ENCODE measurements at places on chromosomes 2 and 18.

- no peak for DNase-seq
These were observed 15.5 kb upstream of the SIX2 start for GRCh38 chr2:45024600-45025291.

DNA sequence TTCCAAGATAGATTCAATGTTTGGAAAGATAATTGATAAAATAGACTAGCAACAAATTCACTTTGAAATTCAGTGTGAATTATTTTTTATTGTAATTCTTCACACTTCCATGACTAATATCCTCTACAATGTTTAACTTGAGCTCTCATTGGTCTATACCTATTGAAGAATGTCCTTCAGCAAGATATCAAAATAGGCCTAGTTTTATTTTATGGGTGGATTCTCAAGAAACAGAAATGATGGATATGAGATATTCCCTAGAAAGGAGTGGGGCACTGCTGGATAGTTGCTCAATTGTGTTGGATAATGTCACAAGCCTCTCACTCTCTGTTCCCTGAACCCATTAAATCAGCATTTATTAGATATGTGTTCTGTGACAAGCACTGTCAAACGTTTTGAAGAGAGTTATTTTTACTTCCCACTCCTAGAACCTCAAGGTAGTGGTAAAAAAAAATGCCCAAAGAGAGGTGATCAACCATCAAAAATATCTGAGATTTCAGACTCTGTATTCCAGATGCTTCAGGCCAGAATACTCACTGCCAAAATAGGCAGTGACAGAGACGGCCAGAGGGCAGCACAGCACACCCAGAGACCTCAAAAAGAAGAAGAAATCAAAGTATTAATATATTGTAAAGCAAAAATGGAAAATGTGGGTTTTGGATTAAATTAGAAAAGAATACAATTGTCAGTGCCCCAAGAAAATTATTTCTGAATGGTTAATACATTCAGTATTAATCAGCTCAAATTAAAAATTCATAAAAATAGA lies 87.5 kb downstream of the TRIB2 start:
- no peak for DNase-seq

DNA sequence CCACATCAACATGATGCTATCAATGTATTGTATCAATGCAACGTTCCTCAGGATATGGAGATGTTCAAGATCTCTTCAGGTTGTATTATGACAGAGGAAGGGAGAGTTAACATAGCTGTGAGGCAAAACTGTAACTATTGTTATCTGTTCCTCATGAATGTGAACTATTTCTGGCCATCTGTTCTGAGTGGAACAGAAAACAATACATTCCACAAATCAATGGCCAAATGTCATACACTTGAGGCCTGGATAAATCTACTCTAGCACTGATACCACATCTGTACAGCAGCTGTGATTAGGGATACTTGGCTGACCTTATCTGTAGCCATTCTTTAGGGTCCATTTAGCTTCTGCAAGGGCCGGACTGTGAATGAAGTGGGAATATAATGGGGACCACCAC lies 447.9 kb downstream of the IRS1 start:
- DNase-seq: no peak

- DNase-seq: no peak
These were observed 291.5 kb downstream of the SOX11 start for GRCh38 chr2:5983511-5984272.

- no peak for DNase-seq
These were observed 29.8 kb upstream of the MYO3B start for GRCh38 chr2:170148161-170148560.

DNA sequence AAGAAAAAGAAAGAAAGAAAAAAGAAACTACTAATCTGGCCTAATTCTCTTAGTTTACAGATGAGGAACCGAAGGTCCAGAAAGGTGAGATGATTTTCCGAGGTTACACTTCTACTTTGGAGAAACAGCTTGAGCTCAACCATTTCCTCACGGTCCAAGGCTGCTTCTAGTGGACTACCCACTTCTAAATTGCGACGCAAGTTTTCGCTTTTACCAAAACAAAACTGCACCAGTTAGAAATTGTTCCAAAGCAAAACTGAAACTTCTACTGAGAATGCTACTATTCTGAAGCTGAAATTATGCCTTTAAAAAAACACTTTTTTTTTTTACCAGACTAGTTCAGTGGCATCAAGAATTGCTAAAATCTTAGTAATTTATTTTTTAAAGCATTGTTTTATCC lies 101.6 kb downstream of the INO80D start:
- DNase-seq: no peak

DNA sequence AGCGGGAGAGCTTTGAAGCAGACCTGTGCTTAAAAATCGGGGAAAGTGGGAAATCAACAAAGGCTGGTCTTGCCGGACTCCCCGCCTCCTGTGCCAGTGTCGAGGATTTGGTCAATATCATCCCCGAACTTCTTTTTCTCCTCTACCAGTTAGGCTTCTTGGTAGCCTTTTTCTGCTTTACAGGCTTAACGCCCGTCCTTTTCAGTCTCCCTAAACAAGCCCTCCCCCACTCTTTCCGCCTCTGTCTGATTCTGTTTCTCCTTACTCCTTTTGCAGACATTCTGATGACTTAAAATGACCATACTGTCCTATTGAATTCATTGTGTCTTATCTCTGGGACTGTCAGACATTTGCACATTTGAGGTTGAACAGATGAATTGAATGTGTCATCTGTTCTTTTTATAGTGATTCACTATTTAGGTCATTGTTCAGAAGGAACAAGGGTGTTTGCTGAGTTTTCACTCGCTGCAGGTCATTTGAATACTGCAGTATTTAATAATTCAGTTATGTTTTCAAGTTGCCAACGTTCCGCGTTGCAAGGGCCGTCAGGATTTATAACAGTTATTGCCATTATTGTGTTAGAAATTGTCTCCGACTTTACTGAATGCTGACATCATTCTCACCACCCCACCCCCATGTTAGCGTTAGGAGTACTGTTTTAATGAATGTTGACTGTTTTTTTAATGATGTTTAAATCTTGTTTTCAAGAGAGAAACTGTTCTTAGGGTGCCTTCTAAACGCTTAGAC lies 1.1 kb downstream of the ITGAV start:
- no peak for DNase-seq

GRCh38 chr2:30234180-30234971 lies 3.0 kb downstream of the LBH start:
- DNase-seq: no peak

GRCh38 chr2:48180557-48180956 lies 274.3 kb upstream of the FBXO11 start:
- DNase-seq: no peak

DNA sequence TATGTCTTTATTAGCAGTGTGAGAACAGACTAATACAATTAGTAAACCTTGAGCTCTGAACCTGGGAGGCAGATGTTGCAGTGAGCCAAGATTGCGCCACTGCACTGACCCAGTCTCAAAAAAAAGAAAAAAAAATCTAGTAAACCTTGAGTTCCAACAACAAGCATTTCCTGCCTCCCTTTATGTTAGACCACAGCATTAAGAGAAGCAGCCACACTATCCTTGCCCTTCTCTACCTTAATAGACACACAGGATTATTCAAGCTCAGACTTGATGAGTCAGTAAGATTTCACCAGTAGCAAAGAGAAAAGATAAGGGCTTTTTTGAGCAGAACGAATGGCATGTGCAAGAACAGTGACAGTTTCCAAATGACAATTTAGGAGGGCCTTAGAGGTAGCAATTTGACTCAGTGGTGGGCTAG lies 18.0 kb upstream of the GLS start:
- DNase-seq: no peak

DNA sequence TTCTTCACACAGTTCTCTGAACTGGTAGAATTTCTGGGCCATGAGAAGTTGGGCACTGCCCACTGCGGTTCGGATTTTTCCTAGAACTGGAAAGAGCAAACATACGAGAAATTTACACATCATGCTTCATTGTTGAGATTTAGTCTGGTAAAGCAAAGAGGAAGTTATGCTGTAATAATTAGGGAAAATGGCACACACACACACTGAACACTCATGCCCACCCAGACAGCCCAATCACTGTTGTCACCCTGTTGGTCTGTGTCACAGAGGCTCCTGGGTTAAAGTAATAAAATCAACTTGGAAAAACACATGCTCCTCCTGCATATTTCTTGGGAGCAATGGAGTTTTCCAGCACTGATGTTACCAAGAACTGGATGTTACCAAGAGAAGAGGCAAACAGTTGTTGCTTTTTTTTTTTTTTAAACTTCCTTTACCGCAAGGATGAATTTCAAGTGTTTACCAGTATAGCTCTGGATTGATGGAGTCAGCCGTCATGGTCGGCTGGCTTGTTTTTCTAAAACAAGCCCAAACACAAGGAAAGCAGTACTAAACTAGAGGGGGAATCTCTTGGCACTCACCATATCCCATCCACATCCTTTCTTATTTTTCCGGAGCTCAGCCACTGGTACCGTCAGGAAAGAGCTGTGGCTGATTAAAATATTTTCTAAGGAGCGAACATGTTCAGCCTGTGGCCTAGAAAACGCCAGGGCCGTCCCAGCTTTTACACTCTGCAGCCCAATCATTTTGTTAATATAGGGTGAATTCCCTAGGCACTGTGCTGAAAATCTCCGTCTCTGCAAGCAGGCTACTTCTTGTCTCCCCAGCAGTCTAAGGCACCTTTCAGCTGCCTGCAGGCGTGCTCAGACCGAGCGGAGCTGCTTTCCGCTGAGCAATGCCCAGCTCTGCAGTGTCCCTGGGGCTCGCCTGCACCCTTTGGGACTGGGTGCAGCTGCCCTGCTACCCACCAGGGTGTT lies 58.9 kb downstream of the TGIF1 start:
- DNase-seq: no peak

- DNase-seq: no peak
These were observed 16.5 kb downstream of the TWIST2 start for GRCh38 chr2:238864207-238865014.

DNA sequence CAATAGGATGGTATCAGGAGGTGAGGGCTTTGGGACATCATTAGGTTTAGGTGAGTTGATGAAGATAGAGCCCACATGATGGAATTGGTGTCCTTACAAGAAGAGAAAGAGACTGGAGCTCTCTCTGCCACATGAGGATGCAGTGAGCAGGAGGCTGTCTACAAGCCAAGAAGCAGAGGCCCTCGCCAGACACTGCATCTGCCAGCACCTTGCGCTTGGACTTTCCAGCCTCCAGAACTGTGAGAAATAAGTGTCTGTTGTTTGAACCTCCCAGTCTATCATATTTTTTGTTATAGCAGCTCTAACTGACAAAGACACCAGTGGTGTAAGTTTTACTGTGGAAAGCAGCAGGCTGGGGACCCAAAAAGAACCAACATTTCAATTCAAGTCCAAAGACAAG lies 571.1 kb upstream of the ID2 start:
- DNase-seq: no peak

DNA sequence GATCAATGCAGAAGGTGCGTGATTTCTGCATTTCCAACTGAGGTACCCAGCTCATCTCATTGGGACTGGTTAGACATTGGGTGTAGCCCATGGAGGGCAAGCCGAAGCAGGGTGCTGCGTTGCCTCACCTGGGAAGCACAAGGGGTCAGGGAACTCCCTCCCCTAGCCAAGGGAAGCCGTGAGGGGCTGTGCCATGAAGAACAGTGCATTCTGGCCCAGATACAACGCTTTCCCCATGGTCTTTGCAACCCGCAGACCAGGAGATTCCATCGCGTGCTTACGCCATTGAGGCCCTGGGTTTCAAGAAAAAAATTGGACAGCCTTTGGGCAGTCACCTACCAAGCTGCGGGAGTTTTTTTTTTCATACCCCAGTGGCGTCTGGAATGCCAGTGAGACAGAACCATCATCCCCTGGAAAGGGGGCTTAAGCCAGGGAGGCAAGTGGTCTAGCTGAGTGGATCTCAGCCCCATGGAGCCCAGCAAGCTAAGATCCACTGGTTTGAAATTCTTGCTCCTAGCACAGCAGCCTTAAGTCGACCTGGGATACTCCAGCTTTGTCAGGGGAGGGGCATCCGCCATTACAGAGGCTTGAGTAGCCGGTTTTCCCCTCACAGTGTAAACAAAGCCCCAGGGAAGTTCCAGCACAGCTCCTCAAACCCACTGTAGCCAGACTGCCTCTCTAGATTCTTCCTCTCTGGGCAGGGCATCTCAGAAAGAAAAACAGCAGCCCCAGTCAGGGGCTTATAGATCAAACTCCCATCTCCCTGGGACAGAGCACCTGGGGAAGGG lies 21.7 kb downstream of the TFPI start:
- DNase-seq: no peak

DNA sequence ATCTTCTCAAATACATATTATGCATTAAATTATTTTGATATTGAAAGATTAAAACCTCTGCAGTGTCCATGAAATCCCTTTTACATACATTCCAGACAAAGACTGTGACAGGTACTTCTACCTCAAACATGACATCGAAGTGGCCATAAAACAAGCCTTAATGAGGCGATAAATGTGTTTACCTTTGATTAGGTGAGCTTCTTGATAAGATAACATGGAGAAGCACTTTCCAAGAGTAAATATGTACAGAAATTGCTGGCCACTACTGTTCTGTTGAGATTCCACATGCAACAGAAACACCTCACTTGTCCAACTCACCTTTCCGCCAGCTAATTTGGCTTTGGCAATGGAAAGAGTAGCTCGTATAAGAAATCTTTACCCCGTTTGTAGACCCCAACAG lies 55.2 kb downstream of the ZEB2 start:
- no peak for DNase-seq

DNA sequence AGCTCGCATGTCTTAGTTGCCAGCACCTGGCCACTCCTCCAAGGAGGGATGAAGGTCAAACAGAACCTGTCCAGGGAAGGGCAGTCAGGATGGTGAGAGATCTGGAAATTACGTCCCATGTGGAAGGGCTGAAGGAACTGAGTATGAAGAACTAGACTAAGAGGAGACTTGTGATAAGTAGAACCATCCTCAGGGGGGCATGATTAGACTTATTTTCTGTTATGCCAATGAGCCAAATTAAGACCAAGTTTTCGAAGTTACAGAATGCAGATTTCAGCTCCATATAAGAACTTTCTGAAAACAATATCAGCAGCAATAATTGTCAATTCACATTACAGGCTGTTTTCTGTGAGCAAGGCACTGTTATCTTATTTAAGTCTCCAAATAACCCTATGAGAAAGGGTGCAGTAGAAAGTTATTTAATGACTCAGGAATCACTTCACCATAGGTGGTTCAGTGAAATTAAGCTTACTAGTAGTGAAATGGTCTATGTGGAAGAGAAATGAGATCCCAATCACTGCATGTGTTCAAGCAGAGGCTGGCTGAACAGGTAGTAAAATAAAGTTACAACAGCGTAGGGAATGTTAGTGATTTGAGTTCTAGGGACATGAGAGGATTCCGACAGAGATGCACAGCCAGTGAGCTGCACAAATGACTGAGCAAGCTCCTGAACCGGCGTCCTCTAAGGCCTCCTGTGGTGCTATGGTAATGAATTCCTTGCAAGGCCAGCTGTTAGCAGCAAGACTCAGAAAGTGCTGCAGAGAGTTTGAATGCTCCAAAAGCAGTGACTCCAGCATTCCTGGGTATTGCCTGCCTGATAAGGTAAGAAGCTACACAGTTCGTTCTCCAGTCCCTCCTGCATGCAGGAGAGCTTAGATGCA lies 4.5 kb upstream of the DYM start:
- no peak for DNase-seq

DNA sequence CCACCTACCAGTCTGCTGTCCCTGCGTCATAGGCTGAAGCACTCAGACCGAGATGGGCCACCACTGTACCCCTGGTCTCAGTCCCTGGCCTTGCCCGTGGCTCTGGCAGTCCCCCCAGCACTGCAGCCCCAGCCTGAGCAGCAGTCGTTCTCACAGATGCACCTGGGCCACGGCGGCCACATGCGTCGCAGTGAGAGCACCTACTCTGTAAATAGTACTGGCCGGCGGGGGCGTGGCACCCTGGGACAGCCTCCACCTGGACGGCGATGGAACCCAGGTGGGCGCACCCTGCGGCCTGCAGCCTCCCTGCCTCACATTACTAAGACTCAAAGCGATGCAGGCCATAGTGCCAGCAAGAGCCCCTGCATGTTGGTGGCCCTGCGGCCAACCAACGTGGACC lies 198.8 kb downstream of the NAPG start:
- no peak for DNase-seq
